ENCODE measurements at places on chromosomes 4 and X.

GRCh38 chr4:108036213-108036612 lies 46.5 kb downstream of the HADH start:
- peak; percentile 16 for DNase-seq

DNA sequence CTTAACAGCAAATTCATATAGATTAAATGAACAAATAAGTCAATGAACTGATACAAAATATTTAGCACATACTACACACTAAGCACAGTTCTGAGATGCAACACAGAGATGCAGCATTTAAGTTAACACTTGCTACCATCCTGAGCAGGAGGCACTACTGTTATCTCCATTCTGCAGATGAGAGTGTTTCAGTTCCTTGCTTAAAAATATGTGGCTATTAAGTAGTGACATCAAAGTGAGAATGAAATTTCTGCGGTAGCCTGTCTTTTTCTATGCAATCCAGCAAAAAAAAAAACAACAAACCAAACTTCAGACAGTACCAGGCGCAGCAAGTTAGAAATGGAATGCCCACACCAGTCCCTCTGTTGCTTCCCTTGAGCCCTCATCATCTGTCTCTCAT lies 90.8 kb downstream of the SHISA3 start:
- no peak for DNase-seq

- no peak for DNase-seq
Observed at GRCh38 chr4:162075726-162076125, 88.1 kb downstream of the FSTL5 start.

GRCh38 chr4:68569466-68570121 lies 6.5 kb downstream of the UGT2B17 start:
- DNase-seq = no peak

DNA sequence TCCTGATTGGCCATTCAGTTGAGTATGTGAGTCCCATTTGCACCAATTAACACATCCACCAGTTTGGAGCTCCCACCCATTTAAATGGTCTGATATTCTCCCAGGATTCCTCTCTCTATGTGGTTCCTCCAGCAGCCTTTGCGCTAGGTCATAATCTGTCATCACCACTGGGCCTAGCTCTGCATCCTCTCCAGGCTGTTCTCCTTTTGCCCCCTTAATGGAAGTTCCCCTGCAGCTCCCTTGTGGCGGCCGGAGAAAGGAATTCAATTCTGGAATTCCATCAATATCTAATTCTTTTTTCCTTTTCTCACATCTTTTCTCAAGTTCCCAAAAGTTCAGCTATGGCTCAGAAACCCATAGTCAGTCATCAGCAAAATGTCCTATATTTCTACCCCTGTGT lies 2184.4 kb upstream of the AGA start:
- DNase-seq = no peak

GRCh38 chrX:24156177-24156576 lies 6.6 kb downstream of the ZFX start:
- DNase-seq = no peak

DNA sequence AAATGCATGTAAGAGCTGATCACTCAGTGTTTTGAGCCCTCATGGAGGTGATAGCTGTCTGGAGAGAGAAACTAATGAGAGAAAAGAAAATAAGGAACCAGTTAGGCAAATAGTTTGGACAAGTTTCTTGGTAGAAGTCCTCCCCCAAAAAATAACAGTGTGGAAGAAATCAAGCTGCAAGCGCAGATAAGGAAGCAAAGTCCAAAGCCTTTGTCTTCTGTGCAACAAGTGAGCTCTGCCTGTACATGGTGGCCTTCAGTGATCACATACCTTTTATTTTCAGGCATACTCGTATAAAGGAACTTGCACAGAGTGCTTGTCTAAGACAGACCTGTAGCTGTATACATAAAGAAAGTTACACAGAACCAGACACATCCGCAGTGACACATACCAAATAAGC lies 2.5 kb upstream of the UGT2A3 start:
- DNase-seq = no peak

GRCh38 chrX:44470816-44471215 lies 71.8 kb downstream of the FUNDC1 start:
- DNase-seq = no peak

GRCh38 chr4:53694666-53695065 lies 103.4 kb upstream of the LNX1 start:
- DNase-seq = no peak

GRCh38 chr4:123186731-123187130 lies 209.9 kb upstream of the SPRY1 start:
- DNase-seq = no peak

- DNase-seq = no peak
Observed at GRCh38 chr4:126599746-126600145, 1033.0 kb upstream of the INTU start.

DNA sequence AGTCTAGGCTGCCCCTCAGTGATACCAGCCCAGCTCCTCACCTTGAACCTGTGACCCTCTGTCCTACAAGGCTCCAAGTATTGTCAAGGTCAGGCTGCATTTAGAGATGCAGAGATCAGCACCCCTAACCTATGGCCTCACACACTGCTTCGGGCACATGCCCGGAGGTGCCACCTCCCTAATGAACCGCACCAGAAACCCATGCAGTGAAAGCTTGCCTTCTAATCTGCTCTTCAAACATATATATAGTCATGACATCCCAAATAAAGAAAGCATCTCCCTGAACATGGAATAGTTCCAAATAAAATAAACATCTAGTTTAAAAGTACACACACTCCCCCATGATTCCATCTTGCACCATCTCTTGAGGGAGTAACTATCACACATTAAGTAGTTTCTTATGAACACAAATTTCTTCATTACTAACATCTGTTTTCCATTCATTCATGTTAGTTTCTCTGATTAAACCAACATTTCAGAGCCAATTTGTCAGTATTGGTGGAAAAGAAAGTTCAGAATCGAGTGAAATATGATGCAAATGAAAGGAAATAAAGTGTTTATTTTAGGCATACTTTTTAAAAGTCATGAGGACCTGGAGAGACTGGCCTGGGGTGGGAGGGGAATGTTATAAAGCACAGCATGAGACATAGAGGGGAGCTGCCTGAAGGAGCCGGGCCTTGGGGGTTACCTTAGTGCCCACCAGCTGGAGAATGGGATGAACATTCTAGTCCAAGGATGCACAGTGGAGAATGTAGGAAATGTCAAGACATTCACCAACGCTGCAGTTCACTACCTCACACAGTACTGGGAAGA lies 19.2 kb downstream of the CC2D2A start:
- DNase-seq = no peak

GRCh38 chrX:121570072-121570841 lies 522.8 kb downstream of the GLUD2 start:
- no peak for DNase-seq

GRCh38 chr4:105147016-105147552 lies 408 bp downstream of the TET2 start:
- no peak for DNase-seq

GRCh38 chrX:8244301-8244700 lies 73.2 kb upstream of the VCX2 start:
- no peak for DNase-seq

- DNase-seq = no peak
Observed at GRCh38 chr4:125187226-125188176, 127.3 kb upstream of the FAT4 start.

GRCh38 chr4:17310269-17310652 lies 201.6 kb downstream of the QDPR start:
- no peak for DNase-seq

GRCh38 chr4:137307806-137308205 lies 224.5 kb downstream of the PCDH18 start:
- no peak for DNase-seq

- no peak for DNase-seq
Observed at GRCh38 chr4:22462688-22463087, 53.2 kb downstream of the ADGRA3 start.

DNA sequence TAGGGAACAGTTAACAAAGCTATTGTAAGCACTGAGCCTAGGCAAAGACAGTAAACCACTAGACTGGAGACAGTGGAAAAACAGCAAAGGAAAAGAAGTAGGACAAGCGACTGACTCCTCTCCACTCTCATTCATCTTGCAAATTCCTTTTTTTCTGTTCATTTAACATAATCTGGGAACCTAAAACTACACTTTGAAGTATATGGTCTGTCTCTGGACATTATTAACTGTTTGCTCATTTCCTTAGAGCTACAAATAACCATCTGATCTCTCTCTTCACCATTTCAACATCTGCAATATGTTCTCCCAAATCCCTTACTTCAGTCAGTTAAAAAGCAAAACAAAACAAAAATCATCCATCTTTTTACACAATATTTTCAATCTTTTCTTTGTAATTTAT lies 642 bp downstream of the HMGN5 start:
- DNase-seq = no peak

DNA sequence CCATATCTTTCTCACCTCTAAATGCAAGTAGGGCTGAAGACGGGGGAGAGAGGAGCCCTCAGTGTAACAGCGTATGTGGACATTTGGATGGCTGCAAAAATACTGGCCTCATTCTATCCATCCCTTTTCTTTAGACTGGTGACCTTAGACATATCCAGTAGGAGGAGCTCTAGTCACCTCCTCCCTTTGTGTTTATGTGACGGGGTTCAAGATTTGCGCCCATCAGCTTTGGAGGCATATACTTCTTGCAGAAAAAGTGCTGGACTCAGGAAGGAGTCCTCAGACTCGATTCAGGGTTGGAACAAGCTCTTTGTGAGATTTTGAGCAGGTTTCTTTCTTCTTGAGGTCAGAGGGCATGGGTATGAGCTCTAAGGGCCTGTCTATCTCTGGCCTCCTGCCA lies 86.2 kb downstream of the MAMLD1 start:
- no peak for DNase-seq

DNA sequence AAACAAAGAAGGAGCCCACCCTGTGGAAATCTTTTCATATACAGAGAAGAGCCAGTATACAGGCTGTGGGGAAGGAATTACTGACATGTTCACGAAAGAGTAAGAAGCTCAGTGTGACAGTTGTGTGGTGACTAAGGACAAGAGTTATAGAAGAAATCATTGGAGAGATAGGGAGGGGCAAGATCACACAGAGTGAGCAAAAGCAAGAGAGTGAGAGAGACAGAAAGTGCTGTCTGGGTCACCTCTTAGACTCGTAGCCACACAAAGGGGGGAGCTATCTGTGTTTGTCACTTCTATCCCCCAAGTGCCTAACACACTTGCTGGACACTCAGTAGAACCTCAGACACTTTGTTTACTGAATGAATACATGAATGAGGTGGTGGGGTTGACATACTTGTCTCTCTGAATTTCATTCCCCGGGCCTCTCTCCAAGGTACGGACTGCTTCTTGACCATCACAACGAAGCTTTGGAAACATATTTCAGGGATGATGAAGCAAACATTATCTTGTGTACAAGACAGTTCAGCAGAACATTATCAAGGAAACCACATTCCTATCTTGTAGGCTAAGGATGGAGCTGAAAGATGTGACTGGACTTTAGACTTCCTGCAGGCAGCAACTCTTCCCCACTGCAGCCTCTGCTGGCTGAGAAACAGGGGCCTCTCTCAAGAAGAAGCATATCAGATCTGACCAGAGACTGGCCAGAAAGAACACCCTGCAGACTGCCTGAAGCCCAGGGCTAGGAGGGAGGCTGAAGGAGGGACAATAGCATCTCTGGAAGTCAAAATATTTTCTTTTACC lies 168.2 kb downstream of the AMELX start:
- DNase-seq = no peak

GRCh38 chr4:156293657-156294297 lies 340.1 kb upstream of the CTSO start:
- DNase-seq = no peak

DNA sequence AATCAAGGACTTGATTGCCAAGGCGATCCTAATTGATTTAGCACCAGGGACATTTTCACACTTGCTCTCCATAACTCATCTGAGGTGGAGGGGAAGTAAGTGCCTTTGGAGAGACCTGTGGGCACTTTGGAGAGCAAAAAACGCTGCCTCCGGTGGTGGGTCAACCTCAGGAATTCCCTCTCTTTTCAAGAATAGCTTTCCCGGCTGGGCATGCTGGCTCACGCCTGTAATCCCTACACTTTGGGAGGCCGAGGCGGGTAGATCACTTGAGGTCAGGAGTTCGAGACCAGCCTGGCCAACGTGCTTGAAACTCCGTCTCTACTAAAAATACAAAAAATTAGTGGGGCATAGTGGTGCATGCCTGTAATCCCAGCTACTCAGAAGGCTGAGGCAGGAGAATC lies 49.2 kb downstream of the PRPS1 start:
- no peak for DNase-seq

DNA sequence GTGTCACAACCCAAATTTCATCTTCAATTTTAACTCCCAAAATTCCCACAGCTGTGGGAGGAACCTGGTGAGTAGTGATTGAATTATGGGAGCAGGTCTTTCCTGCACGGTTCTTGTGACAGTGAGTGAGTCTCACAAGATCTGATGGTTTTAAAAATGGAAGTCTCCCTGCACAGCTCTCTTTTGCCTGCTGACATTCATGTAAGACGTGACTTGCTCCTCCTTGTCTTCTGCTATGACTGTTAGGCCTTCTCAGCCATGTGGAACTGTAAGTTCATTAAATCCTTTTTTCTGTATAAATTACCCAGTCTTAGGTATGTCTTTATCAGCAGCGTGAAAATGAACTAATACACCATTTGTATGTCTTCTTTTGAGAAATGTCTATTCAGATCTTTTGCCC lies 13.0 kb upstream of the BLTP1 start:
- DNase-seq = no peak

- no peak for DNase-seq
Observed at GRCh38 chr4:95580226-95580625, 31.5 kb upstream of the UNC5C start.

GRCh38 chrX:153496590-153496959 lies 1.8 kb downstream of the BGN start:
- DNase-seq = no peak

DNA sequence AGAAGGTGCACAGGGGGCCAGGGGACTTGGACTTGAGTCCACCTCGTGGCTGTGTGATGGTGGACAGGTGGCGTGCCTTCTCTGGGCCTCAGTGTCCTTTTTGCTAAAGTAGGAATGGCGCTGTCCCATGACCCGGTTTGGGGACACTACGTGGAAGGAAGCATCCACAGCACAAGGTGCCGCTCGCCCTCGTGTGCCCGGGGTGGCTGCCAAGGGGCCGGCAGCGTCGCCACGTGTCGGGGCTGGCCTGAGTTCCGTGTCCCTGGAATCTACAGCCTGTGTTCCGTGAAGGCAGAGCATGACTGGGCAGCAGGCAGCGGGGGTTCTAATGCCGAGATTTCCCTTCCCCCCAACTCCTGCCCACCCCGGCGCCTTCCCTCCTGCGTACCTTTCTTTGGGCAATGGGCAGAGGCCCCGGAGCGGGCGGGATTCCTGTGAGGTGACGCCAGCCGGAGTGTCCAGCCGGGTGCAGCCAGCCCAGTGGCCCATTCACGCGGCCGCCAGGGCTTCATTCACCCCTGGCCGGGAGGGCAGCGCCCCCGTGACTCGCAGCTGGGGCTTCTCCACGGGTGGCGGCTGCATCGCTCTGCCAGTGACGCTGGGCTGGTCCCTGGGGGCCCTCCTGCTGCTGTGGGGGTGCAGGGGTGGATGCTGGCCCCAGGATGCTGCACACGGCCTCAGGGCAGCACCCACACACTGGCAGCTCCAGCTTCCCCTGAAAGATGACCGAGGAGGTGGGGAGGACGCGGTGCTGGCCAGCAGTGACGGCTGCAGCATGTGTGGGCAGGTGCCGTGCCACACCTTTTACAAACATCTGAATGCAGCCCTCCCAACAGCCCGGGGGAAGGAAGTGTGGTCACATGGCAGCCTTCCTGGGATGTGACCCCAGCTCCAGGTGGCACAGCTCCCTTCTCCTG lies 21.2 kb downstream of the DOK7 start:
- no peak for DNase-seq

Data from T-helper 17 cell (primary cell).